ENCODE measurements at places on chromosomes 5 and 9.

DNA sequence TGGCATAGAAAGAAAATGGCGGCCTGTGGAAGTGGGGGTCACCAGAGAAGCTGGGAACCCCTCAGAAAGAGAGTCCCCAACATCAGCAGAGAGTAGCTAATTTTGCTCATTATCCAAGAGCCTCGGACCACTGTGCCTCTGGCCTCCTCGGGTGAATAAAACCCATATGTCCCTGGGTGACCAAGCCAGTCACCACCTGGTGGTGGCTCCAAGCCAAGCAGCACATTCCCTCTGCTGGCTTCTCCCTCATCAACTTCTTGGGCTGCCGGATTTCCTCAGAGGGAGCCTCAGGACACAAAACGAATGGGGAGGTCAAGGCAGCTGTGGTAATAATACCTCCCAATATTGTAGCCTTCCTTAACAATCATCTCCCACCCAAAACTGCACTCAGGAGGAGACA is 242.5 kb downstream of the NFIB start:
- no peak for DNase-seq

- peak; percentile 64 for DNase-seq
Measured at GRCh38 chr5:157266286-157267007, 524 bp downstream of the CYFIP2 start.

DNA sequence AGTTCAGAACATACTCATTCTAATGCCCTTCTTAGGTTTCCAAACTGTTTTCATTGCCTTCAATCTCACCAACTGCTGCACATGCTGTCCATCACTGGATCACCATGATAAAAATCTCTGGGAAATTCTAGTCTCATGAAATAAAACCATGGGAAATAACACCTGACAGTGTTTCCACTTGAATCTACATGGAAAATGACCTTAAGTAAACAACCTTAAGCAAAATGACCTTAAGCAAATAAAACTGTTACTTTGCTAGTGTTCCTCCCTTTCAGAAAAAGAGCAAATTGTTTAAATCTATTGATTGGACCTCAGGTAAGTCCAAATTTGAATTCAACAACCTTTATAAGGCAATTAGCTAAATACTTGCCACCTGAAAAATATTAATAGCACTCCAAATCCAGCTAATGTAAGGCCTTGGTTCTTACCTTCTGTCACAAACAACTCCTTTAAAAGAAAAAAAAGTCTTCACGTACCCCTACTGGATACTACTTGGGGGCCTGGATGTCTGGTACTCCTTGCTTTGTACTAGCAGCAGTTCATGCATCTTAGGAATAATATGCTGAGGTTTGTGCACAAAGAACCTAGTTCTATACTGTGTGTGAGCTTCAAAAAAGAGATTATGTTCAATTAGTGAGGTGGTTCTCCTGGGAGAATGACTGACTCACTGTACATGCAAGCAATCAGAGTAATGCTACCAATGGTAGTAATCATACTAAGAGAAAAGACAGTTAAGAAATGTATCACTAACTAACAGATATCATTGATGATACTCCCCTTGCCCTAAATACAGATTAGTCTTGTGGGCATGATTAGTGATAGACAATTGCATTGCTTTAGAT is 630.4 kb downstream of the PSAT1 start:
- no peak for DNase-seq

DNA sequence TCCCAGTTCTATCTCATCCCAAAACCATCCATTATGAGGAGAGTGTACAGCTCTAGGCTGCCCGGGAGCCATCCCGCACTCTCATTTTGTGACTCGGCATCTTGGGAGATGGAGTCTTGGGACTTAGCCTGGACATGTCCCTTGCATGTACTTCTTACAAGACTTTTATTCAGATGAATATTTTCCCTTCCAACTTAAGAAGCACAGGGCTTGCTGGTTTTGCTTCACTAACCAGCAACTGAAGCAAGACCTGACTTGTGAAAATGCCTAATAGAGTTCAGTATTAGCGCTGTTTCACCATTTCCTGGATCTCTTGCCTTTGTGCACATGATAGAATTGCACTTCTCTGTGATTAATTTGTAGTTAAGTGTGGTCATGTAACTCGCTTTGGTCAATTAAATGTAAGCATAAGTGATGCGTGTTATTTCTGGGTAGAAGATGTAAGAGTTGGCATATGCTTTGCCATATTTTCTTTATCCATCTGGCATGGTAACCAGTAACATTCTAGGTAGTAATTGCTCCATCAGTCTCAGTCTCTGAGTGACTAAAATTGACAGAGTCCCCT is 55.8 kb downstream of the PDCD1LG2 start:
- DNase-seq = no peak

GRCh38 chr5:172876578-172876977 is 42.5 kb downstream of the ERGIC1 start:
- DNase-seq = no peak

Data from CD4-positive, alpha-beta T cell treated with Interleukin-17A for 4 hours (primary cell).